ENCODE measurements at places on chromosomes 5 and 9. TPM values are rescaled to one million over a fixed set of nuclear protein-coding genes. Genes with fewer than 3 reads are reported as not detected.

KIF4B gene
- 0.07 TPM for total RNA-seq

ENTREP1 gene
- total RNA-seq: not detected

INSL4 gene
- not detected for total RNA-seq

FGF1 gene
- not detected for total RNA-seq

FAM153A gene
- total RNA-seq: 16.3 TPM

LPAR1 gene
- not detected for total RNA-seq

TMC1 gene
- not detected for total RNA-seq

PDZD2 gene
- total RNA-seq: 0.05 TPM

EGR1 gene
- total RNA-seq: 41.9 TPM

SLC22A4 gene
- total RNA-seq: 1.7 TPM

TAF11L5 gene
- total RNA-seq: not detected

PCDHA4 gene
- not detected for total RNA-seq

ENTPD8 gene
- not detected for total RNA-seq

SMIM33 gene
- total RNA-seq: 0.23 TPM

ATP10B gene
- total RNA-seq: not detected

PCDHA13 gene
- not detected for total RNA-seq

SWI5 gene
- total RNA-seq: 13.5 TPM

SPATA31A3 gene
- not detected for total RNA-seq

JAKMIP2 gene
- total RNA-seq: 4.1 TPM

PCDHGA5 gene
- total RNA-seq: 0.51 TPM

FCN1 gene
- not detected for total RNA-seq

EIF4E1B gene
- not detected for total RNA-seq

REEP2 gene
- total RNA-seq: 11.1 TPM

GABRA1 gene
- total RNA-seq: not detected

TEK gene
- not detected for total RNA-seq

SH3GL2 gene
- not detected for total RNA-seq

Measured in activated T-helper 2 cell treated with anti-CD3 and anti-CD28 coated beads, Interferon-gamma antibody, Interleukin-2, Interleukin-4, amounts not matched to agents 10 μg/mL and 5 μg/mL and 100 μg/mL, durations not matched to agents 14 hours and 24 hours and 36 hours (primary cell).